ENCODE measurements at places on chromosomes 7 and 10.

DNA sequence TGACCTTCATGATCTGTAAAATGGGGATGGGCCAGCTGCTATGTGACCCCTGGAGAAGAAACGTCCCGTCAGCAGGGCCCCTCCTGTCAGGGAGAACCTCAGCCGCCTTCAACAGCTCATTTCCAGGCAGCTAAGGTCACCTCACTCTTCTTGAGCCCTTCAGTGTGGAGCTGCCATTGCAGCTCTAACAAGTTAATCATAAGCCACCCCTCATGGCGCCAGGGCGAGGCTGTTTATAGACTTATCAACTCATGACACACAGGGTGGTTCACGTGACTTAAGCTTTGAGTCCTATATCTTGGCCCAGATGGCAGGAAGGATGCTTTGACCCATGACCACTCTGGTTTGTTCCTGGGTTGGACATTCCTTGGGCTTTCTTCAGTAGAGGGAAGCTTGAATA, 315.1 kb downstream of the TNS3 start:
- H3K27me3 ChIP-seq: no peaks in the 10 kb centered on the region
- DNase-seq: no peak
- H3K4me3 ChIP-seq: no peak overlapping the region
- H3K36me3 ChIP-seq: no peaks in the 10 kb centered on the region

- no peaks in the 10 kb centered on the region for H3K4me1 ChIP-seq
- no peak overlapping the region for H3K27ac ChIP-seq
- H3K27me3 ChIP-seq: no peaks in the 10 kb centered on the region
- no peak for DNase-seq
Measured at GRCh38 chr10:129761197-129761972, 202.7 kb downstream of the EBF3 start.

GRCh38 chr10:60222047-60222446, 167.6 kb downstream of the ANK3 start:
- H3K36me3 ChIP-seq: no peaks in the 10 kb centered on the region
- H3K27me3 ChIP-seq: no peaks in the 10 kb centered on the region
- no peak overlapping the region for H3K27ac ChIP-seq
- H3K4me1 ChIP-seq: no peaks in the 10 kb centered on the region
- no peak overlapping the region for H3K4me3 ChIP-seq

DNA sequence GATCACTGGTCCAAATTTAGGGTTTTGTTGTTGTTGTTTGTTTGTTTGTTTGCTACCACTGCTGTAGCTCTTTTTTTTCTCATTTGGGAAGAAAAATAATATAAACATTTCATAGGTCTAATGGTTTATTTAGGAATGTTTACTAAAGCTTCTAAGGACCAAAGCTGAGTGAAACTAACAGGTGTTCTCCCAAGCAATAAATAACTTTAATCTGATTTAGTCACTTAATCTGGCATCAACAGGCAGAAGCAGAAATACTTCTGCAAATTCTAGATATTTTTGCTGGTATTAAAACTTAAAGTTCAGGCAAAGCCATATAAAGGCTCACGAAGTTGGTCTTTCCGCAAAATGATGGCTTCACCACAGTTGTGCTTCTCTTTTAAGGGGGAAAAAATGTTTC, 144.5 kb upstream of the YAE1 start:
- peaks cover 17% of the 10 kb centered on the region for H3K4me1 ChIP-seq
- peak; percentile 11 for DNase-seq
- no peaks in the 10 kb centered on the region for H3K36me3 ChIP-seq

DNA sequence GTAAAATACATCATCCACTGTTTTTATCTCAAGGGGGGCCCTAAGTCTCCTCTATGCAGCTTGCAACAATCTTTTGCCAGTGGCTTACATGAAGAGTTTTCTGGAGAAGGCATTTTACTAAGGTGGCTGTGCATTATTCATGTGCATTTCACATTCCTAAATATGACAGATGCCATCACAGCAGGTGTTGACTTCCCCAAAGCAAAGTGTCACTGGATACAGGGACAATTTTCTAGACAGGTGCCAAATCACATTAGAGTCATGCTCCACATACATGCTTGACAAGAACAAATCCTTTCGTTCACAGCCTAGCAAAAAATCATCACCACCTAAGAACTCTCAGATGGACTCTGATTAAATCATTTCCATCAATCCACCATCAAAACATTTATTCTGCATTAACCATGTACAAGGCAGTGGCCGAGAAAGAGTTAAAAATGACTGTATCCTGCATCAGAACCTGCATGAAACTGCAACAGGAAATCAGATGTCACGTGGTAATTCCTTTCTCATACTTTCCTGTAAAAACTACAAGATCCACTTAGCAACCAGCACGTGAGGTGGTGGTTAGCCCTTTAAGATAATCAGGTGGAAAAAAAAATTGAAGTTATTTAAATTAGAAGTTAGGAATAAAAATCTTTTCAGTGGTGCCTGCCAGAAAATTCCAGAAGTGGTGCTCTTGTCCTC, 88.2 kb upstream of the AFAP1L2 start:
- H3K4me3 ChIP-seq: no peak overlapping the region
- no peaks in the 10 kb centered on the region for H3K27me3 ChIP-seq
- peaks cover 22% of the 10 kb centered on the region for H3K4me1 ChIP-seq
- peak; percentile 74 for DNase-seq

- H3K4me1 ChIP-seq: no peaks in the 10 kb centered on the region
- H3K27me3 ChIP-seq: no peaks in the 10 kb centered on the region
- no peak overlapping the region for H3K27ac ChIP-seq
- H3K36me3 ChIP-seq: no peaks in the 10 kb centered on the region
Measured at GRCh38 chr10:17479822-17480221, 25.4 kb upstream of the ST8SIA6 start.

DNA sequence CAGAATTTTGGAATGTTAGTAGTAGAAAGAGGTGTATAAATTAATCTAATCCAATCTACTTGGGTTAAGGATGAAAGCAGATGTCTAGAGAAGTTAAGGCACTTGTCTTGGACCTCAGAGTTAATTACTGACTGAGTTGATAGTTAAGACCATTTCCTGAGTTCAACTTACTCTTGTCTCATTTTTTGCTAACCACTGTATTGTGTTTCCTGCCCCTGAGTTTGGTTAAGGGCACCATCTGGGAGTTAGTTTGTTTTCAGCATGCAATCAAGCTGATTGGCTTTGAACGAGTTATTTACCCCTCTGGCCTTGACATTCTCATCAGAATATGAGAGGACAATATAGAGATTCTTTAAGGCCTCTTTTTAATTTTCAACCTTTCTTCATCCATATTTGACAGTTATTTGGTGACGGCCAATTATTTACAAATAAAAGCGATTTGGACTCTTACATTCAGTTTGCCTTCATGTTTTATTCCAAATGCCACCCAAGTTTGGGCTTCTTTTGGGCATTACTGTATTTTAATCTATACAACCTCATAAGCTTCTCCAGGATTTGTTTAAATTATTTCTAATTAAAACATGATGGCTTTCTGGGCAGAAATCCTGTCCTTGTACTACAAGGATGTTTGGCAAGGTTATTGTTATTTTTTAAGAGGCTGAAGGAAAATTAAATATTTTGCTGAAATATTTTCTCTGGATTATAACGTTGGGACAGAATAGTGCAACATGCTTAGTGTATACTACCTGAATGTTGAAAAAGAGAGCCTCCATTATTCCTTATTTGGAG, 225.0 kb downstream of the CACNB2 start:
- H3K4me3 ChIP-seq: no peak overlapping the region
- no peaks in the 10 kb centered on the region for H3K4me1 ChIP-seq
- H3K36me3 ChIP-seq: no peaks in the 10 kb centered on the region
- no peaks in the 10 kb centered on the region for H3K27me3 ChIP-seq
- DNase-seq: no peak

- no peak overlapping the region for H3K27ac ChIP-seq
- no peaks in the 10 kb centered on the region for H3K36me3 ChIP-seq
- no peak for DNase-seq
- H3K4me1 ChIP-seq: no peaks in the 10 kb centered on the region
- H3K4me3 ChIP-seq: no peak overlapping the region
Measured at GRCh38 chr10:90424730-90425129, 433.1 kb downstream of the HTR7 start.

GRCh38 chr10:4813023-4813422, 13.0 kb upstream of the AKR1E2 start:
- H3K27me3 ChIP-seq: no peaks in the 10 kb centered on the region
- no peak for DNase-seq
- H3K4me1 ChIP-seq: peaks cover 18% of the 10 kb centered on the region

- no peaks in the 10 kb centered on the region for H3K36me3 ChIP-seq
- H3K4me1 ChIP-seq: peaks cover 4% of the 10 kb centered on the region
- no peaks in the 10 kb centered on the region for H3K27me3 ChIP-seq
Measured at GRCh38 chr10:22737587-22737986, 23.2 kb upstream of the PIP4K2A start.

GRCh38 chr7:55514546-55515265, 57.6 kb downstream of the VOPP1 start:
- H3K27ac ChIP-seq: peak overlapping the region; percentile 98
- peak overlapping the region; percentile 52 for H3K4me3 ChIP-seq
- H3K27me3 ChIP-seq: no peaks in the 10 kb centered on the region
- peaks cover 16% of the 10 kb centered on the region for H3K36me3 ChIP-seq

DNA sequence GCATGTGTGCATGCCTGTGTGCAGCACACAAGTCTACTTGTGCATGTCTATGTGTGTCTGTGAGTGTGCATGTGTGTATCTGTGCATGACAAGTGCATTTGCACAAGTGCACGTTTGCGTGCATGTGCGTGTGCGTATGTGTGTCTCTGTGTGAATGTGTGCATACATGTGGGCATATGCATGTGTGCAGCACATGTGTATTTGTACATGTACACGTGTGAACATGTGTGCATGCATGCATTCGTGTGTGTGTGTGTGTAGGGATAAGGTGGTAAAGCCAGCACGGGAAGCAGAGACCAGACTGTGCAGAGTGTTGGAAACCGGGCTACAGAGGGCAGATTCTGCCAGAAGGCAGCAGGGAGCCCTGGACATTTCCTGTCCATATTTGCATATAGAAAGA, 35.9 kb upstream of the GNA12 start:
- H3K4me1 ChIP-seq: no peaks in the 10 kb centered on the region
- H3K36me3 ChIP-seq: no peaks in the 10 kb centered on the region
- H3K4me3 ChIP-seq: no peak overlapping the region
- no peak for DNase-seq
